ENCODE measurements at places on chromosomes 5 and 9. TPM values are rescaled to one million over a fixed set of nuclear protein-coding genes. Genes with fewer than 3 reads are reported as not detected.
A peak's percentile ranks its signal among the peaks of the same experiment; 100 is the strongest.

PCDH12 gene
- not detected for total RNA-seq

MPDZ gene
- total RNA-seq, result 17.3 TPM

TYRP1 gene
- not detected for total RNA-seq

BARX1 gene
- total RNA-seq, result not detected

CCDC183 gene
- total RNA-seq, result 0.89 TPM

TAF11L10 gene
- total RNA-seq, result not detected

SNCB gene
- total RNA-seq, result not detected

SEMA5A gene
- 4.0 TPM for total RNA-seq

SPATA31C2 gene
- not detected for total RNA-seq

TTC23L gene
- under 0.01 TPM for total RNA-seq

DAB2IP gene
- 51.1 TPM for total RNA-seq

SPINK4 gene
- total RNA-seq, result not detected

NTNG2 gene
- 0.42 TPM for total RNA-seq

LCNL1 gene
- total RNA-seq, result not detected

RANBP17 gene
- 7.1 TPM for total RNA-seq

C9 gene
- not detected for total RNA-seq

GRCh38 chr9:70411930-70412831 lies 2.3 kb downstream of the KLF9 start:
- peak; percentile 80 for DNase-seq

DNA sequence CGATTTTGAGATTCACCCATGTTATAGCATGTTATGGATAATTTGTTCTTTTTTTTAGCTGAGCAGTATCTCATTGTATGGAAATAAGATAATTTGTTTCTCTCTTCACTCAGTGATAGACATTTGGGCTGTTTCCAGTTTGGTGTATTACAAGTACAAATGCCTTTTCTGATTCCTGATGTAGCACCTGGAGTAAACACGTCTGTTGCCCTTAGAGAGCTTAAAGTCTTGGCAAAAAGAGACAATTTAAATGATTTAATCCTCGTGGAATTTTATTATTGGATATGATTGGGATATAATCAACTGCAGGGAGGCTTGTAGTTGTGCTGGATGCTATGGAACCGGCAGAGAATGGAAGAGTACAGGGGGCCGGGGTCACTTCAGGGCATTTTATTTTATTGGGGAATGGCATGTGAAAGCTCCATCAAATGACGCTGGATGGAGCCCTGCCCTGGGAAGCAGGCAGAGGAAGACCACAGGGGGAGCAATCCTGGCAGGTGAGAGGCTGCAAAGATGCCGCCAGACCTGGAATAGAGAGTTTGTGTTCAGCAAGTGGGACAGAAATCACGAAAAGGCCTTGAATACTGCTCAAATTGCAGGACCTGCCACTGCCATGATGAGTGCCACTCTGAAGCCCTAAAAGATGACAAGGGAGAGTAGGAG lies 31.0 kb upstream of the TGFBI start:
- no peak for DNase-seq

DNA sequence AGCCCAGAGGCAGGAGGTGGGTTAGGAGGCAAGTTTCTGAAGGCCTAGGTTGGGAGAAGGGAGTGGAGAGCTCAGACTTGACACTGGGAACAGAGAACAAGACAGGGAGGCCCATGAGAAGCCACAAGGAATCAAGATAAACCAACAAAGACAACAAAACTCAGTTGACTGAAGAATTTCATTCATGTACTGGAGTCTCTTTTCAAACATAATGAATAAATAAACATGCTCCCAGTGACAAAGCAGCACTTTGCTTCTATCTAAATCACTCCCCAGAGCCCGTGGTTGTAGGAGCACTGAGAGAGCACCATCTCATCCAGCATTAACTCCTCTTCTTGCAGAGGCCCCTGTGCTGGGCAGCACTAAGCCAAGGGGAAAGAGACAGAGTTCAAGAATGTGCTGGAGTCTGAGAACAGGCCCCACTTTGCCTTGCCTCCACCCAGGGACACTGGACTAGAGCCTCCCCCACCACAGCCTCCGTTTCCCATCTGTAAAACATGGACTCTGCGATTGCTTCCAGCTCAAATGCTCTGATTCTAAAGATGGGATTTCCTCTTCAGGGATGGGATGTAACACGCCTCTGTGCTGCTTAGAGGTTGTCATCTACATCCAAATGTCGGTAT lies 282.0 kb downstream of the SPOCK1 start:
- no peak for DNase-seq

- DNase-seq, result no peak
These were observed 39.9 kb downstream of the WDR36 start for GRCh38 chr5:111132076-111132475.

GRCh38 chr9:96004379-96004778 lies 128.9 kb downstream of the ERCC6L2 start:
- DNase-seq, result no peak

- no peak for DNase-seq
These were observed 31.2 kb downstream of the FGF18 start for GRCh38 chr5:171450423-171451331.

DNA sequence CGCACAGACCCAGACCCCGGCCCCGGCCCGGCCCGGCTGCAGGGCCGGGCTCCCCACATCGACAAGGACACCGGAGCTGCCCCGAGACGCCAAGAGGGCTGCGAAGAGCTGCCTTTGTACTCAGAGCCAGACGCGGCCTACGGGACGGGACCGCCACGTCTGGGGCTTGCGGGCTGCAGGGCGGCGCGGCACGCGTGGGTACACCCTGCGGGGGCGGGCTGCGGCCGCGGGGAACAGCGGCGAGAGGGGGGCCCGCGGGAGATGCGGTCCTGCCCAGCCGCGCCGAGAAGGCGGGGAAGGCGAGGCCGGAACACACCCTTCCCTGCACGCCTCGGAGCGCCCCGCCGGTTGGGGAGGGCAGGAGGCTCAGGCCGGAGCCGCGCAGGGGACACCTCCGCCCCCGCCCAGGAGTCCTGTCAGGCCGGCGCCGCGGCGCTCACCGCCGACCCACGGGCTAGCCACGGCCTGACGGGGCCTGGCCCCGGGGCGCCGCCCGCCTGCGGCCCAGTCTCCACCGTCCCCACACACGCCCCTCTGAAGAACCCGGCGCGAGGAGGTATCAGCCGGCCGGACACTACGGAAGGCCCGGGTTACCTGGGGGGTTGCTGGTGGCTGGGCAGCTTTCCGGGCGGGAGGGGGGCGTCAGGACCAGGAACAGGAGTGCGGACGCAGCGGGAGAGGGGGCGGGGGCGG lies 478 bp downstream of the RAB14 start:
- DNase-seq, result no peak

DNA sequence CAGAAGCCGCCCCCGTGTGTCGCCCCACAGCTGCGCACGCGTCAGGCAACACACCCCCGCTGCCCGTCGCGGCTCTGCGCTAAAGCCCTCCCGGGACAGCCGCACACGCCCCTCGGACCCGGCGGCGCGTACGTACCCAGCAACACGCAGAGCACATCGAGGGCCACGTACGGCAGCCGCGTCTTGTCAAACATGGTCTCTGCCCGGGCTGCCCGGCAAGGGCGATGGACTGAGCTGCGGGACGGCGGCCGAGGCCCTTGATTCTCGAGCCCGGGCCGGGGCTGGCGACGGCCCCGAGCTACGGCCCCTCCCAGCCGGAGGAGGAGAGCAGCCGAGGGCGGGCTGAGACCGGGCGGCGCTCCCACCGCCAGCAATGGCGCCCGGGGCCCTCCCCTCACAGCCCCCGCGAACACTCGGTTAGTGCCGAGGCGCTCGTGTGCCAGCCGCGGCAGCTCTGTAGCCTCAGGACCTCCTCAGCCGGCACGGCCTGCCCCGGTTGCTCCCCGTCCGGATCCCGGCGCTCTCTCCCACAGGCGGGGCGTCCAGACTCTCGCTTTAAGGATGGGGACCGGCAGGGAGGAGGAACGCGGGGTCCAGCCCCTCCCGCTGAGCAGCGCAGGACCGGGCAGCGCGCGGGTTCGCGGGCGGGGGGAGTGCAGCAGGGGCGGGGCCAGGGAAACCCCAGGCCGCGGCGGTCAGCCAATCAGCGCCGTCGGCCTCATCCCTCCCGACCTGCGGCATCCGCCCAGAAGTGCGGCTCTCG lies at the start of gene PLPP1:
TSS of gene PLPP1 (minus strand) at position 529 of the 763 bp plus-strand sequence. CDS start at position 194, 335 bp downstream.
- DNase-seq, result no peak

- no peak for DNase-seq
These were observed 5.8 kb upstream of the ZBTB43 start for GRCh38 chr9:126799034-126799433.

GRCh38 chr5:120545951-120546350 lies 81.9 kb downstream of the PRR16 start:
- no peak for DNase-seq

- no peak for DNase-seq
These were observed 1019.9 kb upstream of the PTPRD start for GRCh38 chr9:11632691-11633090.

GRCh38 chr5:90824436-90824835 lies 265.8 kb downstream of the ADGRV1 start:
- no peak for DNase-seq

GRCh38 chr9:77807281-77807683 lies 159.2 kb upstream of the GNA14 start:
- DNase-seq, result peak; percentile 48

- DNase-seq, result no peak
These were observed 496.9 kb upstream of the ADAMTS16 start for GRCh38 chr5:4643190-4643589.

- DNase-seq, result no peak
These were observed 2.3 kb downstream of the LCNL1 start for GRCh38 chr9:136985027-136985602.

- no peak for DNase-seq
These were observed 41.5 kb upstream of the PTPDC1 start for GRCh38 chr9:94042516-94043360.

- DNase-seq, result no peak
These were observed 41.1 kb upstream of the CCNH start for GRCh38 chr5:87453801-87454200.

GRCh38 chr9:131467214-131467935 lies 35.3 kb upstream of the POMT1 start:
- DNase-seq, result no peak

DNA sequence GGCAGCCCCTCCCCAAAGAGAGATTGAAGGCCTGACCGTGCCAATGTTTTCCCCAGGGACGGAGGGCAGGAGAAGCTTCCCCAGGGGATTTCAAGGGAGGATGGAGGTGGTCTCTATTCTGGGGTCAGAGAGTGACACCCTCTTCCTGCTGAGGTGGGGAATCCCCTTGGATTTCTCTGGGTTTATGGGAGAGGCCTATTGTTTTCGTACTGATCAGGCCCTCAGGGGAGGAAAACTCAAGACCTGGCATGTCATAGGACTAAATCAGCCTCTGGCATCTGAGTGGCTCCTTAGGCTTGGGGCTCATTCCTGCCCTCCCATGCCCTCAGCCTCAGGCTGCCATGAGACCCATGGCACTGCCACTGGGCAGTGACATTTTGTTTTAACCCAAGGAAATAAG lies 44.6 kb downstream of the IRF1 start:
- DNase-seq, result no peak

DNA sequence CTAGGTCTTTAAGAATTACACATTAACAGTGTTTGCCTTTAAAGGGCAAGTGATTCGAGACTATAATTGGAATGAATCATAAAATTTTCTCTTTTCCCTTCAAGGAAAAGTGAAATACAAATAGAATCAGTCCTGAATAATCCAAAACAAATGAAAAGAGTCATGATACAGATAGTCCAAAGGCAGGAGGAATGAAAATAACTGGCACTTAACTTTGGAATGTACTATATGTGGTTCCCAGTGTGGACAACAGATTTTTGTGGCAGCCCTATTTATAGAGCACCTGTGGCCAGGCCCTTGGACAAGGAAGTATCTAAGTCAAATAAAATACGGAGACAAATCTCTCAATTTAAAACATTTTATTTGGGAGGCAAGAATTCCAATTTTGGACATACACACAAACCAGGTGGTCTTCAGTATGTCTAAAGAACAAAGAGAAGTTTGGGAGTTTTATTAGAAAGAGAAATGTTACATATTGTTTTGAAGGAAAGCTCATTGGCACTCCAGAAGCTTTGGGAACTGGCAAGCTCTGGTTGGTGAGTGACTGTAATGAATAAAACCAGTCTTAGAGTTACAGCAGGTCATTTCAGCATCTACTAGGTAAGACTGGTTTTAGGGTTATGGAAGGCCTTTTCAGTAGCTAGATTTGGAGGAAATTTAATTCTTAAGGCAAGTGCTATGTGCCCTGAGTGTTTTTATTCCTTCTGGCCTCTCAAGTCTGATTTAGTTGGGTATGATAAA lies 116.0 kb upstream of the PAM start:
- no peak for DNase-seq

GRCh38 chr9:38075272-38075671 lies 6.2 kb upstream of the SHB start:
- DNase-seq, result no peak

DNA sequence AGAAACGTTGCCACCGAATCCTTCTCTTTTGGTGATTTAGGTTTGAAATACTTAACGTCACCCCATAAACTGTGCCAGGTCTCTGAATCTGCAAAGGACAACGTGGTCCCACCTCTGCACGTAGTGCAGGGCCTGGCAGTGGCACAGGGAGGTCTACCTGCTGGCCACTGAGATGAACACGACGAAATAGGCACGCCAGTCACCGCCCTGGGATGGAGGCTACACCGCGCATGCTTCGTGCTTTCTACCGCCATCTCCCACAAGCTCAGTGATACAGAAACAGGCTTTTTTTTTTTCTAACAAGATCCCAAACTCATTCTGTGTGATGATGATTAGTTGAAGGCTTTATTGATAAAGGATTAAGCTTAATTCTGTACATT lies 140.0 kb upstream of the RAPGEF1 start:
- DNase-seq, result no peak

DNA sequence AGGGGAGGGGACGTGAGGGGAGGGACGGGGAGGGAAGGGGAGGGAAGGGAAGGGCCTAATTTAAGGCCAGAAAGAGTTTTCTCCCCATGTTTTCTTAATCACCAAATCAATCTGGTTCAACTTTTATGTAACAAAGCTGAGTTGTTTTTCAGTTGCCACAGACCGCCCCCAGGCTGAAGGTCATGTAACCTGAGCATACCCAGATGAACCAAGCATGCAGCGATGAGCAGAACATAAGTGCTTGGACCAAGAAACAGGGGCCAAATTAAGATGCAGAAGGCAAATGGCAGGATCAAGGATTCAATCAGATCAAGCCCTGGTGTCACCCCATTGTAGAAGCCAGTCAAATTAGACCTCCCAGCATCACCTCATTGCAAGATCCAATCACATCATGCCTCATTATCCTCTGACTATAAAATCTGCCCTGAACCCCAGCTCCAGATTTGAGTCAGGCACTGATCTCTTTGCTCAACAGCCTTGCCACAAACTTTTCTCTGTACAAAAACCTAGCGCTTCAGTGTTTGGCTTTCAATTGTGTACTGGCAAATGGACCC lies 113.5 kb upstream of the TNPO1 start:
- no peak for DNase-seq

DNA sequence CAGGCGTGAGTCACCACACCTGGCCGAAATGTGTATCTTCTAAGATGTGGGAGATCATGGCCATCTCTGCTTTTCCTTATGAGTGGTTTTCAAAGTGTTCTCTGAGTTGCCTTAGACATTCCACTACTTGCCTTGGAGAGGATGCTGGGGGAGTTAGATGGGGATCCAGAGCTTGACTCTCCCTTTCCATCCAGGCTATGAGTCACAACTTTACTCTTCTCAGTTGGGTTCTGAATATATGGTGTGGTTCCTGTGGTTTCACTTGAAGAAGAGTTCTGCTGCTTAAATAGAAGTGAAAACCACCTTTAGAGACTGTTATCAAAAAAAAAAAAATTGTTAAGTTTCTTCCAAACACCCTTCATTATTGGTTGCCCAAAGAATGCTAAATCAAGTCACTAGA lies 217.6 kb downstream of the ZNF608 start:
- no peak for DNase-seq

GRCh38 chr5:132427281-132428146 lies 58.0 kb downstream of the SLC22A5 start:
- DNase-seq, result no peak

GRCh38 chr9:20065046-20065445 lies 276.2 kb upstream of the SLC24A2 start:
- DNase-seq, result no peak
